ENCODE measurements at places on chromosomes 4 and X.

DNA sequence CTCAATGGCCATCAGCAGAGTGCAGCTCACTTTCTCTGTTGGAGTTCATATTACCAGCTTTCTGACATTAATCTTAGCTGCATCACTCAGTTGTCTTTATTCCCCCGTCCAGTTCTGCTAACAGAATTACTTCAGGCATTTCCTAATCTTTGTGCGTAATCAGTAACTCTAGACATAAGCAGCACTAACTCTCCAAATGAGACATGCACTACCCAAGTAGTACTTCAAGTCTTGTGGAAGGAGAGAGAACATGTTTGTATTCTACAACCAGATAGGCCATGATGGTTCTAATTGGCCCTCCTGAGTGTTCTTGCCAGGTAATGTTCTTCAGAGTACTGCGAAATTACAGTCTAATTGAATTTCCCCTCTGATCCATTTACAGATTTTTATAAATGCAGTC, 448.5 kb upstream of the RPS6KA3 start:
- DNase-seq, result no peak

- DNase-seq, result no peak
Observed at GRCh38 chr4:40238700-40239548, 42.1 kb downstream of the RHOH start.

- DNase-seq, result no peak
Observed at GRCh38 chr4:73730867-73731266, 9.5 kb upstream of the CXCL8 start.

DNA sequence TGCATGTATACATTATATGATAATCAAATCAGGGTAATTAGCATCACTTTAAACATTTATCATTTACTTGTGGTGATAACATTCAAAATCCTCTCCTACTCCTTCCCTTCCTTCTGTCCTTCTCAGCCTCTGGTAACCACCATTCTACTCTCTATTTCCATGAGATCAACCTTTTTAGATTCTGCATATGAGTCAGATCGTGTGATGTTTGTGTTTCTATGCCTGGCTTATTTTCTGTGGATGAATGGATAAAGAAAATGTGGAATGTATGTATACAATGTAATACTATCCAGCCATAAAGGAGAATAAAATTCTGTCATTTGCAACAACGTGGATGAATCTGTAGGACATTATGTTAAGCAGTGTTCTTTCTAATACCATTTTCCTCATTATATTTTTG, 123.9 kb downstream of the NAA11 start:
- DNase-seq, result no peak

GRCh38 chr4:110624904-110625494, 2.1 kb upstream of the PITX2 start:
- no peak for DNase-seq

DNA sequence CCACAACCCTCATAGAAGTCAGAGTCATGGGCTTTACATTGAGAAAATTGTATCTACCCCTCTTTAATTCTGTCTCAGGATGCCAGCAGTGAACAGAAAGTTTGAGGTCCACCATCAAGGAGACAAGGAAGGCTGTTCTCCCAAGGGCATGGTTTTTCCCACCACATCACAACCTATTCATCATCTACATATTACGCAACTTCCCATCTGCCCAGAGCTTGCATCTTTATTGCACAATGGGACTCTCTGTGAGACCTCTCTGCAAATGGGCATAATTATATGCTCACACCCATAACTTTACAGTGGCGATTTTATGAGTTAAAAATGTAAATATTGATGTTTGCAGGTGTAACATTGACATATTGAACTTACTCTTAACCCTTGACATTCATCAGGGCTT, 38.9 kb downstream of the PAGE2 start:
- no peak for DNase-seq

GRCh38 chr4:152072906-152073305, 312.1 kb upstream of the GATB start:
- no peak for DNase-seq

DNA sequence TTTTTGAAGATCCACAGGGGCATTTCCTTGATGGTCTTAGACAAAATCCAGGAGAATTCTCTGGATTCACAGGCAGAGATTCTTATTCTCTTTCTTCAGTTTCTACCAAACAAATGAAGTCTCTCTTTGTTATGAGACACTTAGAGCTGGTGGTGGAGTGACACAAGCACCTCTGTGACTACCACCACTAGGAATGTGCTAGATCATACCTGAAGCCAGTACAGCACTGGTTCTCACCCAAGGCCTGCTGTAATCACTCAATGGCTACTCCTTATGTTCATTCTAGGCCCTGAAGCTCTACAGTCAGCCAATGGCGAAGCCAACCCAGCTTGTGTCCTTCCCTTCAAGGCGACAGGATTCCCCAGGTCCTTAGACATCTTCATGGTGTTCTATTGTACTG, 482.3 kb downstream of the TRAM1L1 start:
- DNase-seq, result no peak

GRCh38 chr4:58301376-58301999, 1191.3 kb upstream of the IGFBP7 start:
- no peak for DNase-seq

- no peak for DNase-seq
Observed at GRCh38 chrX:65136424-65136823, 160.2 kb upstream of the ZC4H2 start.

DNA sequence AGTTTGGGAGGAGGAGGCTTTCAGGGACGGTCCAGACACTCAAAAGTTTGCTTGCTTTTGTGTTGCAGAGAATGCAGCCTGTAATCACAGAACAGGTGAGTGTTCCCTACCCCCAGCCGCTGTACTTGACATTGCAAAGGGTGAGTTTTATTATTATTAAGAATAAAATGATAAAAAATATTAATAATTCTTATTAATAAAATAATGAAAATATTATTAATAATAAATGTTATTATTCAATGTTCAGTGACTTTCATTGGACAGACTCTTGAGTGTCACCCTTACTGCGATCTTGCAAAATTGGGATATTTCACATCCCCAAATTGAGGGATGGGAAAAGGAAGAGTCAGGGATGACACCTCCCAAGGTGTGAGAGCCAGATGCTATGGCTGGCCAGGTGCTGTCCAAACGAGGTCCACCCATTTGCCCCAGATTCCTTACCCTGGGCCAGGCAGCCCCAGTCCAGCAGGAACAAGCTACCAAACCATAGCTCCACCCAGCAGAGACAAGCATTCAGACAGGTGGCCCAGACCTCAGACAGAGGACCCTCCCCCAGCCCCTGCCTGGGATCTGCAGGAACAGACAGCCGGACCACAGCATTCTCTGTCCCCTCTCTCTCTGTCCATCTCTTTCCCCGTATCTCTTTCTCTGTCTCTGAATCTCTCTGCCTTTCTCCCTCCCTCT, 22.4 kb downstream of the IL3RA start:
- DNase-seq, result no peak

GRCh38 chrX:50430917-50431575, 39.6 kb downstream of the DGKK start:
- no peak for DNase-seq

- DNase-seq, result no peak
Observed at GRCh38 chrX:81205551-81205950, 3.6 kb downstream of the SH3BGRL start.

DNA sequence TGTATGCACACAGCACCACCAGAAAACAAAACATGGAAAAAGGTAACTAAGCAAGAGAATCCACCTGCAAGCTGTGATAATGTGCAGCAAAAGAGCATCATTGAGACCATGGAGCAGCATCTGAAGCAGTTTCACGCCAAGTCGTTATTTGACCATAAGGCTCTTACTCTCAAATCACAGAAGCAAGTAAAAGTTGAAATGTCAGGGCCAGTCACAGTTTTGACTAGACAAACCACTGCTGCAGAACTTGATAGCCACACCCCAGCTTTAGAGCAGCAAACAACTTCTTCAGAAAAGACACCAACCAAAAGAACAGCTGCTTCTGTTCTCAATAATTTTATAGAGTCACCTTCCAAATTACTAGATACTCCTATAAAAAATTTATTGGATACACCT, 90.2 kb downstream of the TET2 start:
- no peak for DNase-seq

DNA sequence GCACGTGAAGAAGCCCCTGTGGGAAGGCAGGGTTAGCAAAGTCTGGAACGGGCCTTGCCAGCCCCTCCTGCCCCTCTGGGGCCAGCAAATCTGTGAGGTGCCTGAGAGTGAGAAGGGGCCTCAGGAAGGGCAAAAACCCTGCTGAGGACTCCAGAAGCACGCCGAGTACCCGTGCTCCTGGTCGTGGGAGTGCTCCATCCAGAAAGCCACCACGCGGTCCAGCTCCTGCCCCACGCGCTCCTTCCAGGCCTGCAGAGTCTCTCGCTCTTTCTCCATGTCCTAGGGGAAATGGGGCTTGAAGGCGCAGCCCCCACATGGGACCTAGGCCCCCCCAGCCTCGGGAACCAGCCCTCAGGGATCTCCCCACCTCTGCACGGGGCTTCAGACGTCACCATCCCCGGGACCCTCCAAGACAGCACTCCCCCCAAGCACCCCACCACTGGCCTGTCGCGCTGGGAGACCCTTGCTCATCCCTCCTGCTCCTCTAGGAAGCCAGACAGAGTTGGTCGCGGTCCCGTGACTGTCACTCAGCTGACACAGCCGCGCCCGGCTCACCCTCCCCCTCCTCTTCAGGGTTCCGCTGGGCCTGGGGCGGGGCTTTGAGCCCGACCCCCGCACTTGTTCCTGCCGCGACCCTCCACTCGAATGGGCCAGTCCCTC, at the start of gene RENBP:
TSS of gene RENBP (minus strand) at position 504 of the 660 bp plus-strand sequence. CDS start at position 471, 33 bp downstream.
- DNase-seq, result no peak

GRCh38 chrX:153582896-153583295, 16.0 kb downstream of the CCNQ start:
- DNase-seq, result no peak

- no peak for DNase-seq
Observed at GRCh38 chrX:70134116-70134477, 850 bp downstream of the IGBP1 start.

DNA sequence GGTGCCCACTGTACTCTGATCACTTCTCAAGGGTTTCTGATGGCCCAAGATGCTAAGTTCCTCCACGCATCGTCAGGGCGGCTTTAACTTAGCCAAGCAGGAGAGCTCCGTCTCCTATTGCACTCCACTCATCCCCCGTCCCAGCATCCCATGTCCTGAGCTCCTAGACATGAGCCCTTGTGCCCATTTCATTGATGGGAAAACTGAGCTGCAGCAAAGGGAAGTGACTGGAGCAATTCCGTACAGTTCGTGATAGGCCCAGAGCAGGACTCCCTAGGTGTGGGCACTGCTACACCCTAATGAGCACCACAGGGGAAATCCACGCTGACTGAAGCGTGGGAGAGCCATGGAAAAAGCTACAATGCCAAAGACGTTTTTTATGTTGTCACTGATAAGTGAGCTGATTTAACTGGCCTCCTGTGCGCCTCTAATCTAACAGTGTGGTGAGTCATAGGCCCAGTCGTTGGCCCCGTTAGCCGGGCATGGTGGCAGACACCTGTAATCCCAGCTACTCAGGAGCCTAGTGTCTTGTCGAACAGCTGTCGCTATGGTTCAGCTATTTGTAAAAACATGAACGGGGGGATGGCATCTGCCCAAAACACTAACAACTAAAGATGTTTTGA, 14.9 kb downstream of the NSDHL start:
- no peak for DNase-seq

DNA sequence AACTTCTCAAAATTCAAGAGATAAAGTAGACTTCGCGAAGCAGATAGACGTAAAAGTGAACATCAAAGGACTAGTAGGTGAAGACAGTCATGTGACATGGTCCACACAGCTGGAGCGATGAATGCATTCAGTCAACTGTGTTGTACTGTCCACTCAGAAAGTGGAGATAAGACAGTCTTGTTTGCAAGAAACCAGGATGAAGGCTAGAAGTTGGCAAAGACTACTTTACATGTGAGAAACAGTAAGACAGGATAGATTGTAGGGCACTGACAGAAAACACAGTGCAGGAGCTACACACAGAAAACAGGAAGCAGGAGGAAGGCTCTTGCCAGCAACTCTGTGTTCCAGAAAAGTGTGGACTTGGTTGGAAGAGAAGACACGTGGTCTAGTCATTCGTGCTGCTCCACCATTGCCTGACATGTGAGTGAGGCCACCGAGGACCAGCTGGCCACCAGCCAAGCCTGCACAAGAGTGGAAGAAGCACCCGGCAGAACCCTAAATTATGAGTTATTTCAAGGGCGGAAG, 78.9 kb downstream of the FAT1 start:
- no peak for DNase-seq

- DNase-seq, result no peak
Observed at GRCh38 chrX:37679888-37680287, 5.7 kb upstream of the XK start.

DNA sequence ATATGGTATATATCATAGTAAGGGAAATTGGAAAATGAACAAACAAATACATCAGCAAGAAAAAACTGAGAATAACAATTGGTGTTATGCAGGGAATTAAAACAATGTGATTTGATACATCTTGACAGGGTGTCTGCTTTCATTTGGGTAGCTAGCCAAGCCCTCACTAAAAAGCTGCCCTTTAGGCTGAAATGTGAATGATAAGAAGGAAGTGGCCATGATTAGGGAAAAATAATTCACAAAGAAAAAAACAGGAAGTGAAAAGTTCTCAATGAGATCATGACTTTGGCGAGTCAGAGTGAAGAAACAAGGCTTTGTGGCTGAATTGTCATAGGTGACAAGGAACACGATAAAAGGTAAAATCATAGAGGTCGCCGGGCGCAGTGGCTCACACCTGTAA, 675.8 kb upstream of the SLIT2 start:
- no peak for DNase-seq

GRCh38 chr4:150264595-150265161, 186.4 kb downstream of the DCLK2 start:
- DNase-seq, result no peak

DNA sequence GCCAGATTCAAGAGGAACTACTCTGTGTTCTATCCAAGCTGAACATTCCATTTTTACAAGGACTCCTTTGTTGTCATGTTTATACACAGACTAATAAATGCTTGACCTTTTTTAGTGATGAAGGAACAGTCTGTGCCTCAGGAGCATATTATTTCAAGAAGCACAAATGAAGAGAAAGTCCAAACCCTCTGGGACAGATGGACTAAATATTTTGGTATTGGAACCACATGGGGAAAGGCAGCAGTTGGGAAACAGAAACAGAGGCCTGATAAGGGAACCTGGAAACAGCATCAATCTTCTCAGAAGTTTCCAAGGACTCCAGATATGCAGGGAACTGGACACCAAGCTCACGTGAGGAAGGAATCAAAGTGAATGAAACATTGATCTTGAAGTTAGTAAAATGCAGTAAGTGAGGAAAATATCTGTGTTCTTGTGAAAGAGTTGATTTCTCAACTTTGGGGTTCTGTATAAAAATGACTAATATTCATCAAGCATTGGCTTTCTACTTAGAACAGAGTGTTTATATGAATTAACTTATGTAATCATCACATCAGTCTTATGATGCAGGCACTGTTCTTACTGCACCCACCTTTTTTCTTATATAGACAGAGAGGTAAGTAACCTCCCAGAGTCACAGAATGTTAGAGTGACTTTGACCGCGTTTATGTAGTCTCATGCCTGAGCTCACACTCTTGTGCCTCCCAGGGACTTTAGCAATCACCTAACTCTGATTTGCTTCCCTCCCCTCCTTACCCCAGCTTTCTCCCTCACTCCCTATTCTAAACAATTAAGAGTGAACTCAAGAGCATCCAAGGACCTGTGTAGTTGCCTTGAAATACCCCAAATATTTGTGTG, 148.9 kb upstream of the JADE1 start:
- DNase-seq, result peak; percentile 71

GRCh38 chr4:175639346-175639745, 172.7 kb downstream of the GPM6A start:
- DNase-seq, result no peak

GRCh38 chr4:83115000-83115399, 471 bp upstream of the PLAC8 start:
- no peak for DNase-seq

- no peak for DNase-seq
Observed at GRCh38 chr4:163612762-163613161, 118.3 kb downstream of the TMA16 start.

Data from AG09319 (cell line).